ENCODE measurements at places on chromosomes 6 and 20.

DNA sequence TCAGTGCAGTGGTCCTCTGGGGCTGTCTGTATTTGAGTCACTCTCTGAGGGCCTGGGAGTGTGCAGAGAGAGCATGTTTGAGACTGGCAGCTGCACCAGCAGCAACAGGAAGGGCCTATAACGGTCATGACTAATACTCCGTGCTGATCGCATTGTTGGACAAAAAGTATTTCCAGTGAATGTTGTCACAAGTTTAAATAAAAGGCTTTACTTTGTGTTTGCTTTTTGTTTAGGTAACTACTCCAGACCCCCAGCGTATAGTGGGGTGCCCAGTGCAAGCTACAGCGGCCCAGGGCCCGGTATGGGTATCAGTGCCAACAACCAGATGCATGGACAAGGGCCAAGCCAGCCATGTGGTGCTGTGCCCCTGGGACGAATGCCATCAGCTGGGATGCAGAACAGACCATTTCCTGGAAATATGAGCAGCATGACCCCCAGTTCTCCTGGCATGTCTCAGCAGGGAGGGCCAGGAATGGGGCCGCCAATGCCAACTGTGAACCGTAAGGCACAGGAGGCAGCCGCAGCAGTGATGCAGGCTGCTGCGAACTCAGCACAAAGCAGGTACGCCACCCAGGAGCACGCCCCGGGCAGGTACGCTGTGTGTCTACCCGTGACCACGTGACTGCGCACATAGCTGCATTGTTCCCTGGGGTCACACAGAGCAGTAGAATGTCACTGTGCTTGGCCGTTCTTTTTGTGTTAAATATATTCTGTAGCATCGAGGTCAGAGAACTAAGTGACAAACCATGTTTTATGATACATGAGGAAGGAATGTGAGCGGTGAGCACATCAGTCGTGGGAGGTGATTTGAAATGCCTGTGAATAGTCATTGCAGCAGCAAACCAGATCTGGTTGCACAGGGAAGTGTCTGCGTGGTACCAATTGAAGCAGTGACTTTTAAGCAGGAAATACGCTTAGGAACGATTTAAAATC is 174.7 kb downstream of the TMEM242 start:
- DNase-seq = no peak

GRCh38 chr6:42783876-42784642 is 2.2 kb downstream of the BICRAL start:
- DNase-seq = no peak

DNA sequence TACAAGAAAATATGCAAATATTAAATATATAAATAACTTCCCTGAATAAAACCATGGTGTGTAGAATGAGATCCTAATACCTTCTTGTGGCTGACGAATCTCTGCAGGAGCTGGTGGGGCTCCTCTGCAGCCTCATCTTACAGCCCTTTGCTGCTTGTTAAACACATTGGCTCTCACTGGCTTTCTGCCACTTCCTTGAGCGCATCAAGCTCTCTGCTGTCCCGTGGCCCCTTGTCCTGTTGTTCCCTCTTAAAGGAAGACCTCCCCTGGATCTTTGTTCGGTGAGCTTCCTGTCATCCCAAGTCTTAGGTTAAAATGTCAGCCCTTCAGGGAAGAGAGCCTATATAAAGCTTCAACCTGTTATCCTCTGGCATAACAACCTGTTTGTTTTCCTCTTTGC is 519.6 kb downstream of the DOK5 start:
- DNase-seq = no peak

- no peak for DNase-seq
Observed at GRCh38 chr6:148799647-148800046, 52.8 kb downstream of the UST start.

DNA sequence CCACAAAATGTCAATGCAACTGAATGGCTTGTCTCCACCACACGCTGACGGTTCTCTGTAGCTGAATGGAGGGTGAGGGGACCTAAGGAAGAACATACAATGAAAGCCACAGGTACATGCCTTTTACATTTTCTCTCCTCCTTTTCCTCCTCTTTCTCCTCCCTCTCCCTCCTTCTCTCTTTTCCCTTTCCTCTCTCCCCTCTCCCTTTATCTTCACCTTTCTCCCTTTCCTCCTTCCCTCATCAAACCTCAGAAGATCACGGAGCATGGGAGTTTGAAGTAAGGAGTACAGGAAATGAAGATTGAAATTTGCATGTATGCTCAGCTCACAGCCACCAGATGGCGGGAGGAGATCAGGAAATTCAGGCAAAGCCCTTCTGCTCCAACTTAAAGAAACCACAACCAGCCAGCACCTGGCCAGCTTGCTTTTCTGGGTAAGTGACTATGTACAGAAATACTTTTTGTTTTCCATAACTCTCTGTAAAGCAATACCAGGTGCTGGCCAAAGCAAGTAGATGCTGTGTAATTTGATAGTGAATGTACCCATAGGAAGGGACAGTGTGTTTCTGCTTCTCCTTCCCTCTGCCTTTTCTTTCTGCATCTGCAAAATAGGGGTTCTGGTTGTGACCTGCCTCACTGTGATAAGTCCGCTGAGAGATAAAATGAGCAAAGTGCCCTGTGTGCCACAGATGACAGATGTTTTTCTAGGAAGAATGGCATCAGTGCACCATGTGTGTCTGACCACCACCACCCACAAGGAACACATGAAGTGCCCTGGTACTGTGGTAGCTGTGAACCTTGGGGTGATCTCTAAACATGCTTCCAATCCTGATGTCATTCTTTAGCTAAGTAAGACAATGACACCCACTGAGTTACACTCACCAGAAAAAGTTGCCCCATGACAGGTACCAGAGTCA is 18.6 kb upstream of the FOXO3 start:
- DNase-seq = peak; percentile 69

DNA sequence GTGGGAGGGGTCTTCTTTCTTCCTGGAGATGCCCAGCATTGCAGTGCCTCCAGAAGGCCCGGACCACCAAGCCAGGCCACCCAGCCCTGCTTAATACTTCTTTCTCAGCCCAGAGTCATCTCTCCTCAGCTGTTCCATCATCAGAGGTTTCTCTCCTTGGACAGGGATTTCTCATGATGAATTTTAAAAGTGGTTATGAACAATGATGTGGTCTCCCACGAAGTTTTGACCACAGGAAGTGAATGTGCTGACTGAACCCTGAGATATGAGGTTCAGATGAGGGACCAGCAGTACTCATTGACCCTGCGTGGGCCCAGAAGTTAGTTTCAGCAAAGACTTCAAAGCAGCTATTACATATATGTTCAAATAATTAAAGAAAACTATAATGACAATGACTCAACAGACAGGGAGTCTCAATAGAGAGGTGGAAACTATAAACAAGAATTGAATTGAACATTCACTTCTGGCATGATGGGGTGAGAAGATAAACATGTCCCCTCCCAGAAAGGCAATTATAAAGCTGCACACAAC is 114.5 kb upstream of the SLC22A16 start:
- peak; percentile 21 for DNase-seq

- no peak for DNase-seq
Observed at GRCh38 chr20:57317789-57318371, 11.7 kb upstream of the SPO11 start.

- DNase-seq = no peak
Observed at GRCh38 chr20:22775671-22776139, 191.3 kb upstream of the FOXA2 start.

GRCh38 chr6:139439349-139439748 is 64.9 kb upstream of the CITED2 start:
- no peak for DNase-seq

GRCh38 chr6:15427331-15428070 is 181.6 kb downstream of the JARID2 start:
- DNase-seq = no peak

DNA sequence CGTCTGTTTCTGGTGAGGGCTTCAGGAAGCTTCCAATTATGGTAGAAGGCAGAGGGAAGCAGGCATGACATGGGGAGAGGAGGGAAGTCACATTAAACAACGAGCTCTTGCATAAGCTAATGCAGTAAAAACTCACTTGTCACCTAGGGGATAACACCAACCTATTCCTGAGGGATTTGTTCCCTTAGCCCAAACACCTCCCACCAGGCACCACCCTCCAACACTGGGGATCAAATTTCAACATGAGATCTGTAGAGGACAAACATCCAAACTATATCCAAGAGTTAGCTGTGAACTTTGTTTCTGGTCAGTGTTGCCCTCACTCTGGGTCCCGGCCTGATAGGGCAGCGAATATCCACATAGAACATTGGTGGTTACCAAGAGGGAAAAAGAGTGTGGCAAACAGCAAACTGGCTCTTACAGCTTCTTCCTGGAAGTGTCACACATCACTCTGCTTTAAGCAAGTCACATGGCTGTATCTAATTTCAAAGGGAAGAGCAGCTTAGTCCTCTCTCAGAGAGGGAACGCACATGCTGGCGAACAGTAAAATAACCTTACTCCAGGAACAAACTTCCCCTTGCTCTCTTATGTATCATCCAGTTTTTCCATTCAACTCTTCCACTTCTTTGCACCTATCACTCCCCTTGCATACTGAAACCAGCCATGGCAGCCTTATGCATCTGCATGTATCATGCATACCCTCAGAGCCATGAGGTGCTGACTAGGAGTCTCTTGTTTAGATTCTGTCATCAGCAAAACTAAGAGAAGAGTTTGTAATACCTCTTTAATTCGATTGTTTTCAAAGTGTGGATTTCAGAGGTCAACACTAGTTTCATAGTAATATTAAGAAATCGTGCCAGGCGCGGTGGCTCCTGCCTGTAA is 4.8 kb upstream of the MOCS1 start:
- no peak for DNase-seq

DNA sequence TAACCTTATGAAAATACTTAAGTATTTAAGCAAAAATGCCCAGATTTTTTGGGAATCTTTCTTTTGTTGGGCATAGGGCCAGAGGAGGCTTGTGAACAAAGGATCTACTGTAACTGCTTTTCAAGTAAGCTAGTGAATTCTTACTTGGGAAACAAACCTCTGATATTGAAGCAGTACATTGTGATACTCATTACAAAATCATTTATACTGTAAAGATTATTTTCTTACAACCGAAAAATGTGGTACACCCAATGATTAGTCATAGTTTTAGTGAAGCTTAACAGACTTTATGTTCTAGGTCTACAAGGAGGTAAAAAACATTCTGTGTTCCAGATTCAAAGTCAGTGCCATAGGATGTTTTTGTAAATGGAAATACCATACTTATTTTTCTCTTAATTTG is 272.9 kb upstream of the KCNQ5 start:
- no peak for DNase-seq

DNA sequence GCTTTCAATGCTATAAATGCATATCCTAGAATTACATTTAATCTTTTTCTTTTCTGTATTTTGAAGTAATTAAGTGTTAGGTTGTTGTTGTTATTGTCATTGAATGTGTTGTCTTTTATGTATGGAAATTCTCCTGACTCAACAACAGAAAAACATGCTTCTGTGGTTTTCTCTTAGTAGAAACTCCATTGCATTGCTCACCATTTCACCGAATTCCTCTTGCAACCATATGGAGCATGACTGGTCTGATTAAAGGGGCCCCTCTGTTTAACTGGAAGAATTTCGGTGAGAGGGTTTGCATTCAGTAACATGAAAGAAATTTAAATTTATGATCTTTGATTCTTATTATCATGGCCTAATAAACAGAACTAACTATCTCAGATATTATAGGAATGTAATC is 454.3 kb upstream of the JARID2 start:
- DNase-seq = no peak

GRCh38 chr20:62234339-62234738 is 4.0 kb upstream of the OSBPL2 start:
- DNase-seq = no peak

DNA sequence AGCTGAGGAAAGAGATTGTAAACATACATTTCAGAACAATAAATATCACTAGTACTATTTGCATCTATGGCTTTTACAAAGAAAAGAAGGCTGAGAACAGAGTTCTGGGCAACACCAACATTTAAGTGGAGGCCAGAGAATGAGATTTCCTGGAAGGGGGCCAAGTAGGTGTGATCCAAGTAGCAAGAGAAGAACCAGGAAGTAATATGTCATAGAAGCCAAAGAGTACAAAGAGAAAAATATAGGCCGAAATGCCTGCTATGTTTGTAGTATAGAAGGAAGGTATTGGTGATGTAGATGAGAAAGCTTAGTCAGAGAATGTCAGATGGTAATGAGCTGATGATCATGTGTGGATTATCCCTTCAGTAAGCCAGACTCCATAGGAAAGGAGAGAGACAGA is 94.5 kb downstream of the PERP start:
- no peak for DNase-seq

DNA sequence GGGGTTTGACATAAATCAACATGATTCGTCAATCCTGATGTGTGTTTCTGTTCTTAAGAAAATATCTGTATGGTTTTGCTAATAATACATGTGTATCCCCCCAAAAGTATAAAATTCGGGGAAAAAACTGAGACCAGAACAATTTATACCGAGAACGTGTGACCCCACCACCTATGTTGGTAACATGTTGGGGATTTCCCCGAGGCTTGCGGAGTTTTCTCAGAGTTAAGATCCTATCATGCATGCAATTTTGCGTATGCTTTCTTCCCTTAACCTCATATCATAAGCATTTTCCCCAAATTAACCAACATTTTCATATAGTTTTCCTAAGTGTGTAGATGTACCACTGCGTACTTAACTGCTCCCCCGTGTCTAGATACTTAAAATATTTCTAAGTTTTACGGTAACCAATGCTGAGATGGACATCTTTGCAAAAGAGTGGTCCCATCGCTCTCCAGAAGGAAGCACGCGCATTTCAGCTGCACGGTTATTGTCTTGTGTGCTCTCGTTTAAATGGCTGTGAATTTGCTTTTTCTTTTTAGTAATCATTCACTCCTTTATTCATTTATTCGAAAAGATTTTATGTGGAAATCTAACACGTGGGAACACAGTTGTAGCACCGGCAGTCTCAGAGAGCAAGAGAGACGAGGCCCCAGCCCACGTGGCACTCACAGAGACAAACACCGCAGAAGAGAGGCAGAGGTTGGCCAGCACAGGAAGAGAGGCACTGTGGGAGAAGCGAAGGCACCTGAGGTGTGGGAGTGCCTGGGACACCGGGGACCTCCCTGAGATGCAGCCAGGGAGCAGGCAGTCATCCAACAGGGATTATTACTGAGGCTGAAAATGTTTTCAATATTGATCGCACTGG is 13.2 kb upstream of the IRF4 start:
- no peak for DNase-seq

GRCh38 chr6:54515013-54515412 is 206.8 kb downstream of the TINAG start:
- DNase-seq = no peak

DNA sequence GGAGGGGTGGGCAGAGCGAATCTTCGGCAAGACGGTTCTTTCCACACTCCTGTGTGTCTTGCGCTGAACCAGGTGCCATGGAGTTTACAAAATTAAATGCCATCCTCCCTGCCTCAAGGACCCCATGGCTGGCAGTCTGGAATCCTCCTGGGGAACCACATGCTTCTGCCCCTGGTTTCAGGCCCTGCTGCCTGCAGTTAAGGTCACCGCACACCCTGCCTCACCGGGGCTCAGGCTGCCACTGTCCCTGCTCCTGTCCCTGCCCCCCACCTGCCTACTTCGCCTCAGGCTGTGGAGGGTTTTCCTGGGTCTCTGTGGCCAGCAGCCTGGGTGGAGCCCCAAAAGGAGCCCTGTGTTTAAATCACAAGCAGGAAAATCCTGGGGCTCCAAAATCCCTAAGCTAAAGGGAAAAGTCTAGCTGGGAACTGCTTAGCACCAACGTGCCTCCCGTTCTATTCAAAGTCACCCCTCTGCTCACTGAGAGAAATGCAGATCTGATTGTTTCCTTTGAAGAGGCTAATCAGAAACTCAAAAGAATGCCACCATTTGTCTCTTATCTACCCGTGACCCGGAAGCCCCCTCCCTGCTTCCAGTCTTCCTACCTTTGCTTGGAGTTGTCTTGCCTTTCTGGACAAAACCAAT is 10.6 kb upstream of the TTLL2 start:
- DNase-seq = no peak
